Activated CD4-positive, alpha-beta T cell treated with anti-CD3 and anti-CD28 coated beads for 48 hours (primary cell): ENCODE measurements at places on chromosomes 11 and 22.

DNA sequence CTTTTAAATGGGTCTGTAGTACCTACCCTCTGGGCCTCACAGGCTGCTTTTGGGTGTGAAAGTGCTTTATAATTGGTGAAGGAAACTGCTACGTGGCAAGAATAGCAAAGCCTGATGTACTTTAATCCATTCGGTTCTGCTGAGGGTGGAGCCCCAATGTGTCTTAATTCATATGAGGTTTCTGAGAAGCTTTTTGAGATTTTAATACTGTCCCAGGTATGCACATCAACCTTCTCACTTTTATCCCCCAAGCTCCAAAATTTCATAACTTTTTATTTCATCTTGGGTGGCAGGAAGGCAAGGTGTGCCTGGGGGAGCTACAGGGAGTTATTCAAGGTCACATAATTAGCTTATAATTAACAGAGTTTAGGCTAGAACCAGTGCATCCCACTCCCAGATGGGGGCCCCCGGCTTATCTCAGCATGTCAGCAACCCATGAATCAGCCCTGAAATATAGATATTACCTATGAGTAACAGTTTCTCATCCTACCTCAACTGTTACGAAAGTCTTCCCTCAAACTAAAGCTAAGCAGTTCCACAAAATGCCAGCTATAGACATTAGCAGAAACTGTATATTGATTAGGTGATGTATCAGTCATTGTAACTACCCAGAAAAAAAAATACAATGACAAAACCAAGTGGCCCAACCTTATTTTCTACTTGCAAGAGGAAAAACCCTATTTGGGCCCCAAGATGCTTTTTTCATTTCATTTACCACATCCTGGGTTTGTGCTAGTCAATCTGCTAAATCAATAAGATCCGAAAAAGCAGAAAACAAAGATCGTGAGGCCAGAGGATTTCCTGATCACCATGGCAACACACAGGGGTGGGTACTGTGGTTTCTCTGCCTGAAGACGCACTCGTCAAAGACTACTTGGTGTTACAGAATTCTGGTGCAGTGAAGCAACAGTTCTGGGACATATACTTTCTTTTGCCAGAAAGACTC is 26.7 kb downstream of the CD44 start:
- DNase-seq, result peak; percentile 87

GRCh38 chr11:16758382-16759024 is 20.1 kb downstream of the C11orf58 start:
- no peak for DNase-seq

- DNase-seq, result no peak
These were observed 111.8 kb downstream of the PDE2A start for GRCh38 chr11:72562431-72562830.

GRCh38 chr22:17705951-17706900 is 67.7 kb downstream of the BCL2L13 start:
- DNase-seq, result peak; percentile 64

DNA sequence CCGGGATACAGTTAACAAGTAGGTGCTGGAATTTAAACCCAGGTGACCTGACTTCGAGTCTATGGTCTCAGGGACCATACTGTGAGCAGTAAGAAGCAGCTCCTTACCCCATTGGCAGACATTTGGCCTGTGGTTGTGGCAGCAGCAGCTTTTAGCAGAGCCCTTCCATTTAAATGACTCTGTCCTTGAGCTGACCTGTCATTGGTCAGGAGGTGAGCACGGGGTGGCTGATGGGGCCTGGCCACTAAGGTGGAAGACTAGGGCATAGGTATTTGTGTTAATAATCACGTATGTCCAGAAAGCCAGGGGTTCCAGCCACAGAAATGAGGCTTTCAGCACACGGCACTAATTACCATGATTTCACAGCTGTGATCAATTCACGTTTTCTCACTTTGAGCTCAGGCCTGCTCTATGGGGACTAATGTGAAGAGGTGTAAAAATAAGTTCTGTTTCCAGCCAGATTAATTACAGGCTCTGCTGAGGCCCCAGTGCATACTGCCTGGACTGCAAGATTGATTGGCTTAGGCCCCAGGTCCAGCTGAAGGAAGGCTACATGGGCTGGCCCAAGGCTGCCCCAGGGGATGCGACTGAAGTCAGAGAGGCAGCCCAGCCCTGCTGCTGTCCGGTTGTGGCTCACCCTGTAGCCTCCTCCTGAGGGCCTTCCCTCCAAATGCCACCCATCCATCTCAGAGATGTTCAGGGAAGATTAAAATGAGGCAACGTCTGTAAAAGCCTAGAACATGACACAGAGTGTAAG is 76.0 kb downstream of the FDX1 start:
- DNase-seq, result no peak

- no peak for DNase-seq
These were observed 592.6 kb downstream of the ETS1 start for GRCh38 chr11:127994736-127995135.

GRCh38 chr11:113514856-113515255 is 39.7 kb upstream of the DRD2 start:
- no peak for DNase-seq

GRCh38 chr11:14055936-14056335 is 93.4 kb downstream of the SPON1 start:
- no peak for DNase-seq

DNA sequence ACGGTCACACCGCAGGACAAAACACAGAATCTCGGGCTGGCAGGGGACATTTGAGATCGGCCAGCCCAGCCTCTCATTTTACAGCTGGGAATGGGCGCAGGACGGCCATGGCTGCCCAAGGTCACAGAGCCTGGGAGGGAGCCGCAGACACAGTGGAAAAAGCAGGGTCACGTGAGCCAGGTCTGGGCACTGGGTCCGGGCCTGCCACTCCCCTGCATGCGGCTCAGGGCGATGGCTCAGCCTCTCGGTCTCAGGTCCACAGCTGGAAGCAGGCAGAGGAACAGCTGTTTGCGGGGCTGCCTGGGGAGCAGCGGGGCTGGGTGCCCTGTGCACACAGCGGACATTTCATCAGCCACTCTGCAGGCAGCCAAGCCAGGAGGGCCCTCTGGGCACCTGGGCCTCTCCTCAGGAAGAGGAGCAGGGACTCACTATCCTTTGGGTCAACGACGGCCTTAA is 10.4 kb upstream of the PPARA start:
- no peak for DNase-seq

DNA sequence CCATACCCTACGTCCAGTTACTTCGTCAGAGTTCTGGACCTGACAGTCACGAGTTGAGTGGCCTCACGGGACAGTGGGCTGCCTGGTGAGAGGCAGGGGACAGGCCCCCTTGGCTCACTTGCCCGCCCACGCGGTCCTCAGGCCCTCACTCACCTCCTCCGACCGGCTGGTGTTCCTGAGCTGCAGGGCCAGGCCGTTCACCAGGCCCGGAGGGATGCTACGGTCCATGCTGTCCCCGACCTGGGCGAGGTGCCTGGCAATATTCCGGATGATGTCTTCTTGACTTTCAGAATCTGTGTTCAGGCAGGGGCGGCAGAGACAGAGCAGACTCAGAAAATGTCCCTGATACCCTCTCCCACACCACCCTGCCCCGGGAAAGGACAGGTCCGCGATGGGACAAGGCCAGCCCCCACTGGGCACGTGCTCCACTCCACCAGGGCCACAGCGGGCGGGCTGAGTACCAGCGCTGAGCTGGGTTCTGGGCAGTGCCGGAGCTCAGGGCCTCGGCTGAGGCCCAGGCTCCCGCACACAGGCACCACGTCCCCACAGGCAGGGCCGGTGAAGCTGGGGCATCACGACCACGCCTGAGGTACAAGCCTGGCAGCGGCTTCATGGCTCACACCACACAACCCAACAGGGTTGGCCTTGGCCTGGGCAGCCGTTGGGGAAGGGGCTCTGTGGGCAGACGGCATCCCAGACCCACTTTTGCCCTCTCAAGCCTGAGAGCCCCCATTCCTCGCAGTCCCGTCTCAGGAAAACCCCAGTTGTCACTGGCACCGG is 34.9 kb downstream of the BID start:
- DNase-seq, result no peak

DNA sequence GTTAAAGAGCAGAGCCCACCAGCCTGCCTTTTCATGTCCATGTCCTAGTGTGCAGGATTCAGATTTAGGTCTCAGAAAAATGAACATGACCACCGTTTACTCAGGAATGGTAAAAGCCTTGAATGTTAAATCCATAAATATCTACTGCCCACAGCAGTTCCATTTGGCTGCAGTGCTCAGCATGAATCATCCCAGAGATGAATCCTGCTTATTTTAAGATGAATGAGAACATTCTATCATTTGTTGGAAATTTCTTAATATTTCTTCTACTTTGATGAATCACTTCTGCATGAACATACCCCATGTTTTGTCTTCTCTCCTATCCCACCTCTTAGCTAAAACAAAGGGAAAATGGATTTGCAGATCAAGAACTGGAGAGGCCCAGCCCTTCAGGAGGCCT is 47.5 kb upstream of the AQP11 start:
- no peak for DNase-seq

DNA sequence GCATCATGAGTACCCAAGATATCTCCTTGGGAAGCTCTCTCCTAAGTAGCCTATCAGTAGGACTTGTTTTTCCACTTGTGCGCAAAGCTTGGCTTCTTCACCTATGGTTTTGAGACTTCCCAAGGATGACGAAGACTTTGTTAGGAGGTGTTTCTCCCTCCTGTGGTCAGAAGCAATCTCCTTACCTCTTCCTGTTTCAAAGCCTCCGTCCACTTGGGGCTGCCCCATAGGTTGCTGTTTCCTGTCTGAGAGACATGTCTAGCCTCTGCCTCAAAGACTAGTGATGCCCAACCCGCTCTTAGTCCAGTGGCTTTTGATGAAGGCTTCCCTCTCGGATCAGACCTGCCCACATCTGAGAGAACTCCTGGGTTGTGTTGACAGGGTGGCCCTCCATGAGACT is 92.9 kb downstream of the TRAF6 start:
- DNase-seq, result no peak

DNA sequence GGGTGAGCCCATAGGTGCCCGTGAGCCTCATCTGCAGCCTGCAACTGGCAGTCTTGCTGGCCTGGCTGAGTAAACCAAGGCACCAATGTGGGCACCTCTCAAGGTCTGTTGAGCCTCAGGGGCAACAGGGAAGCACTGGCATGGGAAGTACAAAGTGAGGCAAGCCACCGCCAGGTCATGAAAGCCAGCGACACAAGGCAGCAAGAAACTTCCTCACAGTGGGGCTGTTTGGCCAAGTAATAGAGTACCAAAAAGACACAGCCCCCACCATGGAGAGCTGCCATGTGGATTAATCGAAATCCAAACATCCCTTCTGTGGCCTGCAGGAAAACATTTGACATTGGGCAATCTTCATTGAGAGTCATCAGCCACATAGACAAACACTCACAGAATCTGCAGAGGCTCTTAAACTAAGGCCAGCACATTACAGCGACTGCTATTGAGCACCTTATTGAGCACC is 43.6 kb upstream of the FIBIN start:
- no peak for DNase-seq

- no peak for DNase-seq
These were observed 3.0 kb downstream of the FRMD8 start for GRCh38 chr11:65389294-65389980.

- DNase-seq, result no peak
These were observed 119.3 kb downstream of the WNT11 start for GRCh38 chr11:76086743-76087635.

DNA sequence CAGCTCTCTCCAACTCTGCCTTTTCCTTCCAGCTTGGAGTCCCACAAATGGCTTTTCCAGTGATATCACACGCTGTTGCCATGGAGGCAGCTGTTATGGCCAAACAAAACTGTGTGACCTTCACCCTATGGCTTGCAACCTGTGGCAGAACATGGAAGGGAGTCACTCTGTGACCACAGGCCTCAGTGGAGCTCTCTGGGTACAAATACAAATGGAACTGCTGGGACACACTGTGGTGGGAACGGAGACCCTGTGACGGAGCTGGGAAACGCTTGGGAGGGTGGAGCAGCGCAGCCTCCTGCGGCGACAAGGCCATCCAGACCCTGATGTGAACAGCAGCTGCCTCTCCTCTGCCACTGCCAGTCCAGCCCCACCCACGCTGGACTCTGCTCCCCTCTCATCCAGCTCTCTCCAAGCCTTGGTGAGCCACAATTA is 162.5 kb downstream of the ETS1 start:
- DNase-seq, result no peak

- DNase-seq, result no peak
These were observed 59.0 kb upstream of the KCNQ1OT1 start for GRCh38 chr11:2758751-2759150.

GRCh38 chr11:102467853-102468580 is 15.5 kb upstream of the TMEM123 start:
- DNase-seq, result no peak

DNA sequence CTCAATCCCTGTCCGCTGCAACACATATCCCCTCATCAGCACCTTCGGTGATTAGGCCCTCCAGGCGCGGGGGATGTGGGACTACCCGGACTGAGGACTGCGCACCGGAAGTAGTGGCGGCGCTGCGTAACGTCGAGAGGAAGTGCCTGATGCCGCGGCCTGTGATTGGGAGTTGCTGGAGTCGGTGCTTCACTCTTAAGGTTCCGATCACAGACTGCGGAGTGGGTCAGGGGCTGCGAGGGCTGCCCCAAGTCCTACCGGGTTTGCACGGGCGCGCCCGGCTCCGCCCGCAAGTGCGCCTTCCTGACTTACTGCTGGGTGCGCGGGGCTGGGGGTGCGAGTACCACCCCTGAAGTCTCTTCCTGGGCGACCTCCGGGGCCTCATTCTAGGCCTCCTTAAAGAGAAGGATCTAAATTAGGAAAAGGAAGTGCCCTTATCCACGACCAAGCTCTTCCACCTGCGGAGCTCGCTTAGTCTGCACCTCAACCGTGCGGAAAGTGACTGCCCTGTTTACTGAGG is at the start of gene ALKBH3:
TSS of gene ALKBH3 (plus strand) at position 192 of the 520 bp plus-strand sequence. CDS start 1,822 bp downstream, outside the sequence.
- peak; percentile 94 for DNase-seq

DNA sequence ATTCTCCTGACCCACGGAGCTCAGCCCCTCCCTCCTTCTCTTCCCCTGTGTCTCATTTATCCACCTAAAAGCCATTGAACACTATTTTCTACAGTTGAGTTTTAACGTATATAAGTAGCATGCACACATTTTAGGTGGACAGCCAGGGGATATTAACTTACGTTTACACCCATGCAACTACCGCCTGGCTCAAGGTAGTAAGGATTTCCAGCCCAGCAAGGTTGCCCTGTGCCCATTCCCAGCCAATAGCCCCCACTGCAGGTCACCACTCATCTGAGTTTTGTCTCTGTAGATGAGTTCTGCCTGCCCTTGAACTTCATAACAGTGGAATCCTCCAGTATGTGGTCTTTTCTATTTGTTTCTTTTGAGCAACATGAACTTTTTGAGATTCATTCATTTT is 65.4 kb downstream of the SMIM38 start:
- no peak for DNase-seq

DNA sequence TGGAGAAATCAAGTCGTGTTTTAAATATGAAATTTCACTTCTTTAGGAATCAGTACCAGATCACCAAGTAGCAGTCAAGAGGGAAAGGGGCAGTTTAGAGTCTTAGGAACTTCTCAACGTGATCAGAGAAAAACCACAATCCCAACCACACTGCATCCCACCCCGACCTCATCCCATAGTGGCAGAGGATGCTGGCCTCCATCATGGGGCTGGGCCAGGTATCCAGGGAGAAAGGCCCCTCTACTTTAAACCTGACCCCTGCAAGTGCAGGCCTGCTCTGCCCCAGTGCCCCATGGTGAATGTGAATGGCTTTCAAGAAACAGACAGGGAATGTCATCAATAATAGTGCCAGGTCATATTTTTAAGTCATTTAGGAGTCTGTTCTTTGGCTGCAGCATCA is 12.1 kb downstream of the CHST1 start:
- no peak for DNase-seq
